ENCODE measurements at places on chromosomes 7 and 10.

DNA sequence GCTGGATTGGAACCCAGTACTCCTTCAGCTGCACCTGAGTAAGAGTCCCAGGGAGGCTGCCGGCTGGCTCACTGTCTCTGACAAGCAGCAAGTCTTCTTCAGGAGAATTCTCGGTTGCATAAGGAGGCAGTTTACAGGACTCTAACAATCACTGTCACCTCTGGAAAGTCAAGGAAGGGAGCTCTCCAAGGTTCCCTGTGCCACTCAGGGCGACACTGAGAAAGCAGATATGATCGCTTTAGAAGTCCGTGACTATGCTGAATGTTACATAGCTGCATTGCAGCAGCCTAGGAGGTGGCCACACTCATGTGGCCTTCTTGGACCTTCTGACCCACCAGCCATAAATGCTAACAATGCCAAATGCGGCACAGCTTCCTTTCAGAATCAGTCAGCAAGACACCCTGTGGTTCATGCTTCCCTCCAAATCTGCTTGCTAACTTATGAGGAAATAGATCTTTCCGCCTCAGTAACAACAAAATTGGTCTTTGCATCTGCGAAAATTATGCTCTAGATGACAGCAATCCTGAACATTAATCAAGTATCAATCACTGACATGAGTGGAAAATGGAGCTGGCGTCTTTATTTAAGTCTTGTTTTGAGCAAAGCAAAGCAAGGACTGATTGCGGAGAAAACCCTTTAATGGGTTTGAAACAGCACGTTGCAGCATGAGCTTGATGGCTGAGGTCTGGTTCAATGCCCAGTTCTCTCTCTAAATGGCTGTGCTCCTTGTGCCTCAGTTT, 132.9 kb downstream of the ATXN7L1 start:
- DNase-seq = no peak

DNA sequence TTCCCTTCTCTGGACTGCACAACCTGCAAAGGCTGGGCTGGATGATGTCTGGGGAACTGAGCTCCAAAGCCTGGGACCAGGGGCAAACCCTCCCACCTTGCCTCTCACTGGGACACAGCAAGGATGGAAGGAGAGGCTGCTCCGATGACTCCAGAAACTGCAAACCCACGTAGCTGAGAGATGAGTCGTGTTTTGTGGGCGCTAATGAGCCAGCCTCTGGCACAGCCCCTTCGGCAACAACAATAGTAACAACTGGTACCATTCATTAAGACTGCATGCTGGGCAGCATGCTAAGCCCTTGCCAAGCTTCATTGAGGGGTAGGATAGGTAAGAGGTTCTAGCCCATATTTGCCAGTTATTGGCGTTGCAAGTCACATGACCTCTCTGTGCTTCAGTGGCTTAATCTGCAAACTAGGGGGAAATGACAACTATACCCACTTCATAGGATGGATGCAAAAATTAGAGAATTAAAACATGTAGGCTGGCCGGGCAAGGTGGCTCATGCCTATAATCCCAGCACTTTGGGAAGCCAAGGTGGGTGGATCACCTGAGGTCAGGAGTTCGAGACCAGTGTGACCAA, 145.9 kb downstream of the SH3PXD2A start:
- no peak for DNase-seq

GRCh38 chr7:137772748-137773147, 74.0 kb downstream of the DGKI start:
- DNase-seq = no peak

- no peak for DNase-seq
These were observed 108.1 kb downstream of the SNX10 start for GRCh38 chr7:26399736-26400135.

DNA sequence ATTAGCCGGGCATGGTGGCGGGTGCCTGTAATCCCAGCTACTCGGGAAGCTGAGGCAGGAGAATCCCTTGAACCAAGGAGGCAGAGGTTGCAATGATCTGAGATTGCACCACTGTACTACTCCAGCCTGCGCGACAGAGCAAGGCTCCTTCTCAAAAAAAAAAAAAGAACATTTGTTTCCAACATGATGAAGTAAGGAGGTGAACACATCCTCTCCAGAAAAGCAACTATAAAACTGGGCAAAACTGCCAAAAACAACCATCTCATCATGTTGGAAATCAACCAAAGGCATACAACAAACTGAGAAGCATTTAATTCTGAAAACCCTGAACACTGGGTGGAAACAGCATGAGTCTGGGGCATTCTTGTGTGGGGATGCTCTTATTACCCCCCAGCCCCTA, 14.3 kb downstream of the PRTFDC1 start:
- DNase-seq = no peak

GRCh38 chr10:44022203-44022602, 362.7 kb downstream of the CXCL12 start:
- no peak for DNase-seq

DNA sequence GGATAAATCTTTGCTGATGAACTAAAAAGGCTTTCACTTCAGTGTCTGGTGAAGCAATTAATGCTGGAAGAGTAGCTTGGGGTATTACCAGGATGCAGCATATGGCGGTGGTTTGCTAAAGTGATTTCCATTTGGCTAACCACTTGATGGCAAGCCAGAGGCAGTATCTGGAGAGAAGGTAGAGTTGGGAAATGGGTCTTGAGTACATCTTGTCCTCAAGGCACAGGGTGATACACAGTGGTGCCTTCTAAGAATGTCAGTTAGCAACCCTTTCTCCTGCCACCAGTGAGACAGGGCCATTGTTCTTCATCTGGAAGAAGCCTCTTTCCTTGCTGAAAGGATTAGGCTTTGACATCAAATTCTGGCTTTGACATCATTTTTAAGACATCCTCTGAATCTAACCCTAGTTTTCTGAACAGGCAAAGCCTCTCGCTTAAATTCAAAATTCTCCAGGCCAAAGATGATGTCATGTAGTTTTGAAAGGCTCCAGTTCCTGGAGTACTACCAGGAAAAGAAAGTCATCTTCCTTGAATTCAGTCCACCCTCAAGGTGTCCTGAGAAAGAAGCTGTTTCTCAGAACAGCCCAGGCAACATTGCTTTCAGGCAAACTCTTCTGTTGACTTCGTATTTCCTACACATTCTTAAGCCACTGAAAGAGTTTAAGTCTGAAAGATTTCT, 162.4 kb downstream of the ARID5B start:
- DNase-seq = no peak

DNA sequence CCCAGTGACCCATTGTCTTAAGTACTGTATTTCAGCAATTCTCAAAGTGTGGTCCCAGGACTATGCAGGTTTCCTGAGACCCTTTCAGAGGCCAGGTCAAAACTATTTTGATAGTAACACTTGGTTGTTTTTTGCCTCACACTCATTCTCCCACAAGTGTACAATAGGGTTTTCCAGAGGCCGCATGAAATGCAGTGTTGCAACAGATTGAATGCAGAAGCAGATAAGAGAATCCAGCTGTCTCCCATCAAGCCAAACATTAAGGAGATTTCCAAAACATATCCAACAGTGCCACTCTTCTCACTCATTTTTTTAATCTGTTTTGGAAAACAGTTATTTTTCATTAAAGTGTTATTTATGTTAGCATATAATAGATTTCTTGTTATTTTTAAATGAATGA, 20.0 kb downstream of the VKORC1L1 start:
- no peak for DNase-seq
